HT-29 (cell line): ENCODE measurements at places on chromosomes 1 and 21.

GRCh38 chr1:212858461-212859265 lies 588 bp downstream of the FLVCR1 start:
- peak; percentile 44 for DNase-seq

DNA sequence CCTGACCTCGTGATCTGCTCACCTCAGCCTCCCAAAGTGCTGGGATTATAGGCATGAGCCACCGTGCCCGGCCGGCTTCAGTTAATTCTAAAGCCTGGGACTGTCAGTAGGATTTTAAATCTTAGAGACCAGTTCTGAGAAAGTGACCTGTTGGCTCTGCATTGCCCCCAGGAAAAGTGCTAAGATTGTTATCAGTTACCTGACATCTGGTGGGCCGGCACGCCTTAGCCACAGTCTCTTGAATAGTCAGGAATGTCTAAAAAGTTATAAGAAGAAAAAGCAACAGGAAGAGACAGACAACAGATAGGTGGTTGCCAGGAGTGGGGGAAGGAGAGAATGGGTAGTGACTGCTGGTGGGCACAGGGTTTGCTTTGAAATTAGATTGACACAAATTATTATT lies 35.1 kb downstream of the RABGAP1L start:
- no peak for DNase-seq

GRCh38 chr1:198902655-198903054 lies 263.8 kb downstream of the PTPRC start:
- no peak for DNase-seq

- DNase-seq: peak; percentile 78
These were observed 17.9 kb upstream of the CENPF start for GRCh38 chr1:214584805-214585766.

DNA sequence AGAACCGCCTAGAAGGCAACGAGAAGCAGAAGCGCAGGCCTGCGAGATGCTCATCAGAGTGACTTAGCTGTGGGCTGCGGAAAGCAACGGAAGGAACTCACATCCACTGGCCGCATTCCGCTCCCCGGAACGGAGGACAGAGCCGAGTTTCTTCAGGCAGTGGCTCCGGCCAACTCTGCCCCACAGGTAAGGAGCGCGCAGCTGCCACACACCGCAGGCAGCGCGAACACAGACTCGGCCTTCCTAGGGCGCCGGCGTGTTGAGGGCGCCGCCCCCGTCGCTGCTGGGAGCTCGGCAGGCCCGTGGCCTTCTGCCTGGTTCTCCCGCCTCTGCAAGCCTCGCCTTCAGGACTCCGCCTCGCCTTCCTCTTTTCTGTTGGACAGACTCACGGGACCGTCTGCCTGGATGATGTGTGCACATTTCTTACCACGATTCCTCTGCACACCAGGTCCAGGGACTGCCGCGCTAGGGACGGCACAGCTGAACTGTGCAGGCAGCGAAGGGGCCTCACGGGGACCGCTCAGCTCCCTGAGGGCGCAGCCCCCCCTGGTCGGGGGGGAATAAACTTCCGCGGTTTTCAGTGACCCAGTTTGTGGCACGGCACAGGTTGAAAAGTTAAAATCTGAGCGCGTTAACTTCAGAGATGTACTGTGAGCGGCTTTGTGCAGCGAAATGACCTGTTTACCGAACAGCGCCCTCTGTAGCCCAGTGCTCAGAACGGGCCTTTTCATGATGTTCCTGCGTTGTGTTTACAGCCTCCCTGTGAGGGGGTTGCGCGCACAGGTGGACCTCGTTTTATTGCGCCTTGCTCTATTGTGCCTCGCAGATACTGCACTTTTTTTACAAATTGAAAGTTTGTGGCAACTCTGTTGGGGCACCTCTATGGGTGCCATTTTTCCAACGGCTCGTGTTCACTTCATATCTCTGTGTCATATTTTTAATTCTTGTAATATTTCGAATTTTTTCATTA lies 15.8 kb downstream of the TCP10L start:
- DNase-seq: peak; percentile 79

- DNase-seq: no peak
These were observed 35.5 kb upstream of the PRDM2 start for GRCh38 chr1:13664451-13664850.

- DNase-seq: no peak
These were observed 9.0 kb upstream of the ZBTB21 start for GRCh38 chr21:42019101-42019605.

- DNase-seq: no peak
These were observed 36.6 kb downstream of the UBE2T start for GRCh38 chr1:202305168-202305567.

DNA sequence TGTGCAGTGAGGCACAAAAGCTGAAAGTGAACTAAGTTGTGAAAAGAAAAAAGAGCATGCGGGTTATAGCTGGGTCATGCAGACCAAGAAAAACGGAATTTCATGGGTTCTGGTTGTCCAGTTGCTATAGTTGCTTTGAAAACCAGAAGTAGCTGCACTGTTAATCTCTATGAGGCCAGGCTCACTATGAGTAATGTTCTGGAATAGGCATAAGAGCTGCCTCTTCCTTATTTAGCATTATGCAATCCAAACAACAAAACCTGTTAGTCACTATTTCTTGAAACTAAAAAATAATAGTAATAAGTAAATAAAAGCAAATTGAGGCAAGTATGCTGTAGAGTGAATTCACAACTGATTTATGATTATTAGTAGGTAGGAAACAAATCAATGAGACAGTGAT lies 1383.7 kb downstream of the MRPL39 start:
- DNase-seq: no peak

DNA sequence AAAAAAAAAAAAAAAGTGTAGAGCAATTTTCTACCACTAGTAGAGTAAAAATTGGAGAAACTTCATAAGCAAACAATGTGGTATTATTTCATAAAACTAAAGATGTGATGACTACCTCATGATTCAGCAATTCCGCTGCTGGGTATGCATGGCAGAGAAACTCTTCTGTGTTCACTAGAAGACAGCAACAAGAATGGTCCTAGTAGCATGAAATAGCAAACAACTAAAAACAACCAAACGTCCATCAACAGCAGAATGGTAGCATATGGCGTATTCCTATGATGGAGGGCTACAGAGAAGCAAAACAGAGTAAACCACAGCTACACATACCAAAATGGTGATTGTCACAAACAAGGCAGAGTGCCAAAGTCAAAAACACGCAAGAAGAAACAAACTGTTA lies 18.9 kb downstream of the HTR1D start:
- DNase-seq: no peak

DNA sequence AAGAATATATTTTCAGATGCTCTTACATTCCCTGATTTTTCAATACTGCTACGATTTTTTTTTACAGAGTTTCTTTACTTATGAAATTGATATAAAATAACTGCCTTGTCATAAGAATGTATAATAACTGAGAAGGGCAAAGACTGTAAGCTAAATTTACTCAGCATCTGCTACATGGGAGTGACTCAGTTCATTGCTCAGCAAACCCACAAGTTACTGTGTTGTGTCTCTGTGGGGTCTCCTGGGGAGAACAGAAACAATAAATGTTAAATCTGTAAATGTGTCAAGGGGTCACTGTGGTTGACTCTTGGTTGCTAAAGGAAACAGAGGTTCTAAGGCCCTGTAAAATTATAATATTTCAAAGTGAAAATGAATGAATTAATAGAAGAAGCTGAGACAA lies 210.3 kb upstream of the CACYBP start:
- DNase-seq: no peak

DNA sequence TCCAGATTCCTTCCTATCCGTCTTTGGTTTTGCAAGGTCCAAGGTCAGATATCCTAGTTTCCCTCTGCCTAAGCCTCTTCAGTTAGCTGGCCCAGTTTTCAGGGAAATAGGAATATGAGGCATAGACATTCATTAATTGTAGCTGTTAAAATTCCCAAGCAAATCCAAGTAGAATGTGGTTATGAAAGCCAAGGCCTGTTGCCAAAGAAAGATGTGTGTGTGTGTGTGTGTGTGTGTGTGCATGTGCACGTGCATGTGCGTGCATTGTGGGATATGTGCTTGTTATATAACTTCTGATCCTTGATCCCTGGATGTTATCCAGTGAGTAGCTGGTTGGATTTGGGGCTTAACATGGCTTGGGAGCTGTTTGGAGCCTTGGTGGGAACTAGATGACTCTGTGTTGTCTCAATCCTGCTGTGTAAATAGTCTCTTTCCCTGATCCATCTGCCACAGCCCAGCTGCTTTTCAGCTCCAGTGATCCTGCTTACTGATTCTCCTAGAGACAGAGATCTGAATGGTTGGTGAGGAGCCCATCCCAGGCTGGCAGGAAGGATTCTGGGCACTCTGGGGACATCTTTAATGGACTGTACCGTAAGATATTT lies 70.6 kb upstream of the GCLM start:
- DNase-seq: no peak

- DNase-seq: no peak
These were observed 78.1 kb upstream of the PTBP2 start for GRCh38 chr1:96643519-96643918.

GRCh38 chr1:36420836-36421317 lies 23.2 kb upstream of the LSM10 start:
- DNase-seq: peak; percentile 92

DNA sequence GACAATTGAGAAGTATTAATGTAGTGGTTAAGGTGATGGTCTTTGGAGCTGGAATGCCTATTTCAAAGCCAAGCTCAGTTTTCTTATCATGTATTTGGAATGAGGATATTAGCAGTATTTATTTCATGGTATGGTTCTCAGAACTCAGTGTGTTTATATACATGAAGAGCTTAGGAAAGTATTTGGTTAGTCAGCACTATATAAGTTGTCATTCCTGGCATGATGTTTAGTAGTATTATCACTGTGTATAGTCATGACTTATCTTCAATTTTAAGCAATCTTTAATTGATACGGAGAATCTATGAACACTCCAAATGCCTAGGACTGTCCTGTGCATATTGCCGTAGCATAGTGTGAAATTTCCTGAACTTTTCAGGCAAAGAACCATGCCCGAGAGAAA lies 501.9 kb upstream of the USP24 start:
- no peak for DNase-seq

- DNase-seq: no peak
These were observed 19.0 kb downstream of the PLPPR5 start for GRCh38 chr1:98985687-98986086.

DNA sequence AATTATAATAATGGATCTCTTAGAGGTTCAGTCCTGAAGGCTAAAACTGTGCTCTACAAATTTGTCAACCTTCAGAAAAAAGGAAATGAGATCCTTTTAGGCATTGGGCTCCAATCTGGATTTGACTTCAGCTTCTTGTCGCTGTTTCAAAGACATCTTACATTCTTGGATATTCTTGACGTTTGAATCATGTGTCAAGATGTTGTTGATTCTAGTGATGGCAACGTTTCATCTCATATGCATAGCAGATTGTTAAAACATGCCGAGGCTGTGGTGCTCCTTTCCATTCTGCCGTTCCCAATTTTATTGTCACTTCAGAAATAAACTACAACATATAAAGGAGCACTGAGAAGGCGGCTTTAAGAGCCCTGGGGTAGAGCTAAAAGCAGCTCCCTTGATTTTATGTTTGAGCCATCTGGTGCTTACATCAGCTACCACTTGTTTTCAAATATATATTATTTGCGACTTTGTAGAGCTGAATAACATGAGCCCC lies 467.6 kb upstream of the ZRANB2 start:
- no peak for DNase-seq

GRCh38 chr1:169530448-169530847 lies 44.7 kb upstream of the SLC19A2 start:
- no peak for DNase-seq

DNA sequence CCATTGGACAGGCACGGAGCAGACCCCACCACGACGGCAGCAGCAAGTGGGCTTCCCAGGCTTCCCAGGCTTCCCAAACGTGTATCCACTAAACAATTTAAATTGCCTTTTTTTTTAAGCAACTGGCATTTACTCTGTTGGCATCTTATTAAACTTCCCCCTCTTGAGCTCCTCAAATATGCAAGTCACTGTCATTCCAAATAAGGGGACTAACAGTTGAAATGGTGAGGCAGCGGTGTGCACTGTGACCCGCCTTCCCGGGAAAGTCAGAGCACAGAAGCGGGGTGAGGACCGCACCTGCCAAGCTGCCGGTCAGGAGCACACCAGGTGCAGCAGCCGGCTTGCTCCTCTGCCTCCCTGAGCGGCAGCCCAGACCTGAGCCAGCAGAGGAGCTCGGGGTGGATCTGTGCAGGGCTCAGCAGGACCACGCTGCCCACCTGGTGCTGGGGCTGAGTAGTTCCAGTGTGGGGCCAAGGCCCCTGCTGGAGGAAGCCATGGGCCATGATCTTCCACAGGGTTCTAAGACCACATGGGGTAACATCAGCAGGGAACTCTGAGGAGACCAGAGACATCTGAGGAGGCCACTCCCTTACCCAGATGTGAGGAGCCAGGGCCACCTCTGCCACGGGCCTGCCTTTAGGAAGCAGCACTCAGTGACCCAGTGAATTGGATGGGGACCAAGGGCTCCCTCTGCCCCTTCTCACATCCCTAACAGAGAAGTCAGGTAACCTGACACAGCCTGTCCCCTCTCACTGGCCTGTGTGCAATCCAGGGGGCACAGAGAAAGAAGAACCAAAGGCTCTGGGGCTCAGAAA lies 245.4 kb downstream of the NPHP4 start:
- no peak for DNase-seq
